Tibial artery (tissue), 4 donors: ENCODE measurements at places on chromosomes 11 and 22.

- no peak for DNase-seq
Measured at GRCh38 chr11:121304759-121305158, 12.2 kb downstream of the SC5D start.

DNA sequence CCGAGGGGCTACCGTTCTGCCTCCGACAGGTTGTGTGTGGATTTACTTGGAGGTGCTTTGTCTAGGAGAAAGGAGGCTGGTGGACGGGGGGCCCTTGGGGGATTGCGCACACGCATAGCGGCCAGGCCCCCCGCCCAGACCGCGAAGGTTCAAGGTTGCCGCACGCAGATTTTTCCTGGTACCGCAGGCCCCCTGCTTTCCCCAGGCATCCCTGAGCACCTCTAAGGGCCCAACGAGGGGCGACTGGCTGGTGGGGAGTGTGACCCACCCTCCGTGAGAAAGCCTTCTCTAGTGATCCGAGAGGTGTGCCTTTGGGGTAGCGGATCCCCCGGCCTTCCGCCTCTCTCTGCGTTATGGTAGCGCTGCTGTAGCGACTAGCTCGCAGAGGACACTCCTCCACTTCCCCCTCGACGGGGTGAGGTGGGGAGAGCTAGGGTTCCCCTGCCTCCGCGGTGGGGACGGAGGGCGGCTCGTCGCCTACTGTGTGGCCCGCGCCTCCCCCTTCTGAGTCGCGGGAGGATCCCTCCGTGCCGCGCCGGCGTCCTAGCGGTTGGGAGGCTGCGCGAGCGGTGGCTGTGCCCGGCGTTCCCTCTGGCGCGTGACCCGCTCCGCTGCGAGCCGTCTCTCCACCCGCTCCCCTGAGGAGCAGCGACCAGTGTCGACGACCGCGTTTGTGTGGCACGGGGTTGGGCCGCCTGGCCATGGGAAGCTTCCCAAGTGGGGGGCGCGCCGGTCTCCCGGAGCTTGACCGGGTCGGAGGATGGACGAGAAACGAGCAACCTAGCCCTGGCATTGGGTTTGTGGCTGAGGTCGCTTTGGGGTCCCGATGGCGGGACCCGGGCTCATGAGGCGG is 3900.0 kb upstream of the OR11H1 start:
- DNase-seq = no peak

DNA sequence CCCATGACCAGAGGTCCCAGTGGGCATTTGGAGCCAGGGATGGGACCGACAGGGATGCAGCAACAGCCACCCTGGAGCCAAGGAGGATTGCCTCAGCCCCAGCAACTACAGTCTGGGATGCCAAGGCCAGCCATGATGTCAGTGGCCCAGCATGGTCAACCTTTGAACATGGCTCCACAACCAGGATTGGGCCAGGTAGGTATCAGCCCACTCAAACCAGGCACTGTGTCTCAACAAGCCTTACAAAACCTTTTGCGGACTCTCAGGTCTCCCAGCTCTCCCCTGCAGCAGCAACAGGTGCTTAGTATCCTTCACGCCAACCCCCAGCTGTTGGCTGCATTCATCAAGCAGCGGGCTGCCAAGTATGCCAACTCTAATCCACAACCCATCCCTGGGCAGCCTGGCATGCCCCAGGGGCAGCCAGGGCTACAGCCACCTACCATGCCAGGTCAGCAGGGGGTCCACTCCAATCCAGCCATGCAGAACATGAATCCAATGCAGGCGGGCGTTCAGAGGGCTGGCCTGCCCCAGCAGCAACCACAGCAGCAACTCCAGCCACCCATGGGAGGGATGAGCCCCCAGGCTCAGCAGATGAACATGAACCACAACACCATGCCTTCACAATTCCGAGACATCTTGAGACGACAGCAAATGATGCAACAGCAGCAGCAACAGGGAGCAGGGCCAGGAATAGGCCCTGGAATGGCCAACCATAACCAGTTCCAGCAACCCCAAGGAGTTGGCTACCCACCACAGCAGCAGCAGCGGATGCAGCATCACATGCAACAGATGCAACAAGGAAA is 27.3 kb upstream of the L3MBTL2 start:
- DNase-seq = no peak

DNA sequence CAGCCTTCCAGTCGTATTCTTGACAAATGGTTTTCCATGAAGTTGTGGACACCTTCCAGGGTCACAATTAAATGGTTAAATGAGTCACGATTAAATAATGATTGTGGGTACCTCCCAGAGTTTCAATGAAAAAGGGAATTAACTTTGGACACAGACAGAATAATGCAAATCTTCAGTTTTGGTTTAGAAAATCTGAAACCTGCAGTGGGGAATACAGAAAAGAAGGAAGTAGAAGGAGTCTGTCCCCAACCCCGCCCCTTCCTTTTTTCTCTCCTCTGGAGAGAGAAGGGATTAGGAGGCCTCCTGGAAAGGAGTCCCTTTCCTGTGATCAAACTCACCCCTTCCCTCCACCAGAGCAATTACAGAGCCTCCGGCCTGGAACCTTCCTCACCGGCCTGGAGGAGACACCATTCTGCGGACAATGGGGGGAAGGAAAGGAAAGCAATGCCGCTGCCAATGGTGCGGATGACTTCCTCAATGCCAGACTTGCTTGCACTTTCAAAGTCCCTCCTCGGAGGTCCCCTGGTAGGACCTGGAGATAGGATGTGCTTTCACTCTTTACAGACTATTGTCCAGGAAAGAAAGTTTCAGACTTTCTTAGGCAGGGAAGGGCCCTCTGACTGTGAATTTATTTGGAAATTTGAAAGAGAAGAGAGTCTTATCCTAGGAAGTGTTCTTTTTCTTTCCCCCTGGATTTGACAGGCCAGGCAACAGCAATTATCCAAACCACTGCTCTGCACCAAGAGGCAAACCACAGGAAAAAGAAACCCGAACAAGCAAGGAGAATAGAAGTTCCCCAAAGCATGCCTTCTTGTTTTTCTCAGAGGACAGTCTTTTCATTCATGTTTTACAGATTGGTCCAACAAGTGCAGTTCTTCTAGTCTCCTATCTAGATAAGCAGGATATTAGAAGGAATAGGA is 86.8 kb downstream of the PTPRJ start:
- DNase-seq = no peak

DNA sequence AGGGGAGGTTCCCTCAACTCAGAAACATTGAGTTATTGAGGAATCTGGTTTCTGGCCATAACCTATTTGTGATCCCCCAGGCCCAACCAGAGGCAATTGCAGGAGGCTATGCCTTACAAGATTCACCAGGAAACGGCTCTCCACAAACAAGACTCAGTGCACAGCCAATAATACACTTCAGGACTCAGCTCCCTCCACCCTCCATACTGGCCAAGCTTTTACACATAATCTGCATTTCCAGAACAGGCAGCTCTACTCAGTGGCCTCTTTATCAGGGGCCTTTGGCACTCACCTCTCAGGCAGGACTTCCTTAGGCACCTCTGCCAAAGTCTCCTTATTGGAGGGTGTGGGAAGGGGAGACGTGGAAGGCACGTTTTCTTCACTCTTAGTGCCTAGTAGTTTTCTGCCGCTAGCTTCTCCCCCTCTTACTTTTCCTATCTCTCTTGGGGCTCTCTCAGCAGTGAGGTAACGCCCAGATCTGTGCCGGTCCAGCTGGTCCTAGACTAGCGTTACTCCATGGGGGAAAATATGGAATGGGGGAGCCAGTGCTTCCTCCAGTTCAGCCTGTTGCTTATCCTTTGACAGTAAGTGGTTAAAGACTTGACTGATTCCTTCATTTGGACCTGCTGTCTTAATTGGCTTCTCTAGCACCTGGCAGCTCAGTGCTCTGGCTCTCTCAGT is 62.8 kb upstream of the ANO3 start:
- DNase-seq = no peak

DNA sequence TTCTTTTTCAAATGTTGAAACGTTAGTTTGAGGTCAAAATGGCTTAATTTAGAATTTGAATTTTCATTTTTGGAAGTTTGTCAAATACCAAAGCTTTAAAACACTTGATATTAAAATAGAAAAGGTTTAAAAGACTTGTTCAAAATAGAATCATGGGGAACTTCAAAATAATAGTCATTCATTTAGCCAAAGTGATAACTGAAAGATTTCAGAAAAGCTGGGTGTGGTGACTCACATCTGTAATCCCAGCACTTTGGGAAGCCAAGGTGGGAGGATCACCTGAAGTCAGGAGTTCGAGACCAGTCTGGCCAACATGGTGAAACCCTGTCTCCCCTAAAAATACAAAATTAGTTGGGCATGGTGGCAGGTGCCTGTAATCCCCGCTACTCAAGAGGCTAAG is 10.9 kb downstream of the GSTP1 start:
- DNase-seq = no peak

DNA sequence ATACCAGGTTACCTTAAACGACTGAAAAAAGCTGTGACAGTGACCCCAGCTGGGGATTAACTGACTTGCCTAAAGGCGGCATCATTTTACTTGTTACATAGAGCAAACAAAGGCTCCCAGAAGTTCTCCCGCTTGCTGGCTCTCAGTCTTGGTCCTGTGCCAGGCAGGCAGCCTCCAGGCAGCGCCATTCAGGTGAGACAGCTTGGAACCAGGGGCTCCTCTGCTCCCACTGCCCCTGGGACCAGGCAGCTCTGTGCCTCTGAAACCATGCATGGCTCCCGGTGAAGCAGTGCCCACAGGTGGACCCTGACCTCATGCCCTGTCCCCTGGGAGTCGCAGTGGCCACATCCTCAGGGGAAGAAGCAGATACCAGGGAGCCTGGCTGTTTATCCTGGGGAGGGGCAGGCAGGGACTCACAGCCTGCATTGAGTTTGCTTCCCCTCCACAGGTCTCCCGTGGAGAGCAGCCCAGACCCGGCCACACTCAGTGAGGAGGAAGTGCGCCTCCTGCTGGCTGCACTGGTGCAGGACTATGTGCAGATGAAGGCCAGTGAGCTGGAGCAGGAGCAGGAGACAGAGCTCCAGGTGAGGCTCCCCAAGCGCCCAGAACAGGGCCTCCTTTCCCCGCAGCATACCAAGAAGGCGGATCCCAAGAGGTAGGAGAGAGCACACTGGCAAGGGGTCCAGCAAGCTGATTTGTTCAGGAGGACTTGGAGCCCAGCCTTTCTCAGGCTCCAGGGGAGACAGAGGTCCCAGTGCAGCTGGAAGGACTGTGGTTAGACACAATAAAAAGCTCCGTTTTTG is 15.6 kb upstream of the CYP2R1 start:
- DNase-seq = peak; percentile 80

DNA sequence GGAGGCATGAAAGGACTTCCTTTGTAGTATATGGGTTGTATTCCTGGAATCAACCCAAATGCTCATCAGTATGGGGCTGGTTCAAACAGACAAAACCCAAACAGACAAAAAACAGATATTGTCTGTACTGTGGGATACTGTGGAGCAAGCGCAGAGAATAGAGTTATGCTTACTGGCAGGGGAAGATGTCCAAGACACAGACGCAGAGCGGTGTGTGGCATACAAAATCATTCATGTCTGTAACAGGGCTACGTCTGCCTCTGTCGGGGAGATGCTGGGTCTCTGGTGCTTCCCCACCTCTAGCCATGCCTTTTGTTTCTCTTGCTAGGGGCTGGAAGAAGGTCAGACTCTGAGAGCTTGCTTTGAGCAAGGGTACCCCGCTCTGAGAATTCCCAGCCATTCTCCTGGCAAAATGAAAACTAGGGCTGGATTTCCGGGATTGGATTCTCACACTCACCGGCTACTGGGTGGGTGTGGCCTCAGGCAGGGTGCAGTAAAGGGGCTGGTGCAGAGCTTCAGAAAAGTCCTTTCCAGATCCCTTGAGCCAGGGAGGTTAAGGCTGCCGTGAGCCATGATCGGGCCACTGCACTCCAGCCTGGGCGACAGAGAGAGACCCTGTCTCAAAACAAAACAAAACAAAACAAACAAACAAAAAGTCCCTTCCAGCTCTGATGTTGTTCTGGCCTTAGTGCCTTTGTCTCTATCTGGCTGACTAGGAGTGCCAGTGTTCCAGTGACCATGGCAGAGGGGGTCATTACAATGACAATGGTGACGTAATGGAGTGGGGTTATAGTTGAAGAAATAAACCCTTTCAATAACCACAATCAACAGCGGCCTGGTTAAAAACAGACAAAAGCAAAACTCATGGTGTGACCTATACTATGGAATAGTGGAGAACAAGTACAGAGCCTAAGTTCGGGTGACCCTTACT is 2.9 kb upstream of the ABCC8 start:
- DNase-seq = no peak

DNA sequence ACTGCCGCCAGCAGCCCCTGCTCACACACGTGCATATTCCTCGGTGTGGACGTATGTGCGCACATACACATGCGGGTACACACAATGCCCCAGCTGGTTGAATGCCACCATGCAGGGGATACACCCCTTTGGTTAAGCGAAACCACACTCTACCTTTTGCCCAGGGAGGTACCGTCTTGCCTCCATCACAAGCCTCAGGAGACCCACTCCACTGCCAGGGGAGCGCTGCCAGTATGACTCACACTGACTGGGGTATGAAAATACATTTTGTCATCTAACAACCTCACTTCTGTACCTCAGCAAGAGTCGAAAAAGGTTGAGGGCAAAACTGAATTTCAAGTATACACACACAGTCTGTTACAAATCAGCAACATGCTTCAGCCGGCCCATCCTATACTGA is 39.4 kb downstream of the TMEM45B start:
- no peak for DNase-seq

GRCh38 chr11:76313913-76314740 is 66.8 kb downstream of the THAP12 start:
- DNase-seq = no peak

GRCh38 chr11:64409278-64409677 is 50.3 kb downstream of the RPS6KA4 start:
- DNase-seq = no peak

GRCh38 chr11:104338186-104338585 is 174.2 kb upstream of the PDGFD start:
- no peak for DNase-seq

- DNase-seq = no peak
Measured at GRCh38 chr11:32184723-32185376, 94.0 kb downstream of the RCN1 start.

DNA sequence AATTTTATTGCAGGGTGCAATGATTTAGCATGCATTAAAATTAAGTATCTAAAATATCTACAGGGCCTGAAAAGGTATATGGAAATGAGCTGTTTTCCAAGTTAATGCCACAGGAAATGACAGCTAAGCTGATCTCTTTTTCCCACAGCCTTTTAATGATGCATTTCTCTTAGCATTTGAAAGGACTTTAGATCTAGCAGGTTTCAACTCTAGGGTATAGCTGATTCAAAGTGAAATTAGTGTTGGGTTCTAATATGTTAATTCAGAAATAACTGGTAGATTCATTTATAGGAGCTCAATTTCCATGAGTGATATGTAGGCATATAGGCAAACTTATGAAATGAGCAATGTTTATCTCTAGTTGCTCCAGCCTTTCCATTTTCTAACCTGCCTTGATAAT is 274.2 kb downstream of the CASP12 start:
- no peak for DNase-seq

GRCh38 chr22:43077121-43077877 is 11.9 kb downstream of the TTLL1 start:
- no peak for DNase-seq

GRCh38 chr11:19820100-19820499 is 107.5 kb downstream of the NAV2 start:
- no peak for DNase-seq

DNA sequence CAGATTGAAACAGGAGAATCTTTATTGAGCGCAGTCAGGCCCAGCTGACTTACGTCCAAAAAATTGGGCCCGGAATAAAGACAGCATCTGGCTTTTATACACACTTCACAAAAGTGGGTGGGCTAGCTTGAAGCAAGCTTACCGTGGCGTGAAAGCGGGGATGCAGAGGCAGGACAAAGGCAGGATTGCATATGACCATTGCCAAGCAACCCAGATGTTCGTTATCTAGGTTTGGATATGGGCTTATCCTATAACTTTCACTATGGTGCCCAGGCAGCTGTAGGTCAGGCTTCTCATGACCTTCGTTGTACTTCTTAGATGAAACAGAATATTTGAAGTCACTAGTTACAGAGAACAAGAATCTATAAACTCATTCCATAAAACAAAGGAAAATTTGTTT is 1575.6 kb upstream of the RAG2 start:
- no peak for DNase-seq
